ENCODE measurements at places on chromosomes 7 and 10.
A peak's percentile ranks its signal among the peaks of the same experiment; 100 is the strongest.

- DNase-seq, result no peak
Measured at GRCh38 chr10:21002091-21002878, 105.2 kb upstream of the NEBL start.

GRCh38 chr10:98267069-98267893 is 713 bp downstream of the LOXL4 start:
- peak; percentile 6 for DNase-seq

DNA sequence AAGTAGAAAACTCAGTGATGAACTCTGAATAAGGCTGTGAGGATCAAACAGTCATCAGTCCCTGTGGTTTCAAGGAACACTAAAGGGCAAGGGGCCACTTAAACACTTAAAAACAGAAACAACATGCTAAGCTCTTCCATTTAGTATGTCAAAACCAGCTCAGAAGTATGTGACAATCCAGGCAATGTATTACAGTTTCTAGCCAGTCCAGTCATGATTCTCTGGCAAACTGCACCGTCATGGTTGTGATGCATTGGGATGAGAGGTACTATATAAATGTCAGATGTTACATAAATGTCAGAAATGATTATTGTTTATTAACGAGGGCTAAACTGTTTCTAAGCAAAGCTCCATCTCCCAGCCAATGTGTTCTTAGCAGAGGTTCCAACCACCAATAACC is 4.7 kb upstream of the CREB5 start:
- no peak for DNase-seq

- no peak for DNase-seq
Measured at GRCh38 chr7:12746211-12746610, 58.8 kb downstream of the ARL4A start.

GRCh38 chr10:119268871-119269506 is 61.6 kb downstream of the GRK5 start:
- peak; percentile 75 for DNase-seq

GRCh38 chr10:96436035-96436434 is 77.2 kb upstream of the OPALIN start:
- no peak for DNase-seq

GRCh38 chr7:29864656-29865055 is 58.3 kb downstream of the WIPF3 start:
- no peak for DNase-seq

- DNase-seq, result no peak
Measured at GRCh38 chr7:114644455-114644854, 229.8 kb downstream of the FOXP2 start.

DNA sequence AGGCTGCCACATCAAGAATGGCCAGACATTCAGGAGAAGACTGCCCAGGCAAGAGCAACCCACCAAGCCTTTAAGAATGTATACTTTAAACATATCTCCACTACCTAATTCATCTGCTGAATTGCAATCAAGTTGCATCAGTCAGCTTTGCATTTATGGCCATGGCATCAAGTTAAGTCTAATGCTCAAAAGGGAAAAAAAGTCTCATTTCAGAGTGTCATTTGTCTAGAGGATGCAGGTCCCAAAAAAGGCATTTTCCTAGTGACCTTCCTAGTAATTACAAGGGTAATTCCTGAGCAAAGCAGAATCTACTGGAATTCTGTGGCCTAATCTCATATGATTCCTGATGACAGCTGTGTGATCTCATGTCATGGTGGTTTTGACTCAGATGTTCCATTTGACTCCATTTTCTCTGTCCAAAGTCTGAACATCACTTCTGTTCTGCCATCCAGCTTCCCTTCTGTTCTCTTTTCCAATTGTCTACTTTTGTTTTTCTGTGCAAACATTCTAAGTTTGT is 7.3 kb upstream of the CABCOCO1 start:
- DNase-seq, result no peak

- no peak for DNase-seq
Measured at GRCh38 chr7:79936281-79936983, 198.2 kb upstream of the GNAI1 start.

DNA sequence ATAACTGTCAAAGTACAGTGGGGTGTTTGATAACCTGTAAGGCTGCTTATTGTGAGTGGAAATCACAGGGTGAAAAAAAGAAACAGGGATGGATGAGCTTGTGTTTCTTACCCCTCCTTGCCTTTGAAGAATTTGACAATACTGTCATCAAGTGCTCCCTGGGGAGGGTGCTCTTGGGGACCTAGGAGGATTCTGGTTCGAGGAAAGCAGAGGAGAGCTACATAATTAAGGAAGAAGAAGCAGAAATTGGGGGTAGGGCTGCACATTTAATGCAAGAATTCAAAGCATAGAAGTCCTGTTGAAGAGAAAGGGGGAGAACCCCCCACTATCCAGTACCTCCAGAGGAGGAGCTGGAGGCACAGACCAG is 208.1 kb upstream of the PHYHIPL start:
- no peak for DNase-seq

DNA sequence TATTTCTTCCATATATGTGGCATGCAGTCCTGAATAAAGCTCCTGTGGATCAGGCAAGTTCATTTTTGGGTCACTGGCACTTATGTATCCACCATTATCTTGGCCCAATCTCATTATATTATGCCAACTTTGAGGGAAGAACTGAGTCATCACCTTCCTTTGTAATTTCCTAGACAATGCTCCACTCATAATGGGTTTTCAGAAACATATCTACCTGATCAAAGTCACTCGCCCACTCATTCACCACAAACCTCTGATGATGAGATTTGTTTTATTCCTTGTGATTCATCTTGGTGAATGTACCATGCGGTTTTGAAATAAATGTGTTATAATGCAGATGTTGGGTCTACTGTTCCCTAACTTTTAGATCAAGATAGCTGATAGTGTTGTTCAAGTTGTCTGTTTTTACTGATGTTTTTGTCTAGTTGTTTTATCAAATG is 525.8 kb downstream of the KIF20B start:
- peak; percentile 54 for DNase-seq

DNA sequence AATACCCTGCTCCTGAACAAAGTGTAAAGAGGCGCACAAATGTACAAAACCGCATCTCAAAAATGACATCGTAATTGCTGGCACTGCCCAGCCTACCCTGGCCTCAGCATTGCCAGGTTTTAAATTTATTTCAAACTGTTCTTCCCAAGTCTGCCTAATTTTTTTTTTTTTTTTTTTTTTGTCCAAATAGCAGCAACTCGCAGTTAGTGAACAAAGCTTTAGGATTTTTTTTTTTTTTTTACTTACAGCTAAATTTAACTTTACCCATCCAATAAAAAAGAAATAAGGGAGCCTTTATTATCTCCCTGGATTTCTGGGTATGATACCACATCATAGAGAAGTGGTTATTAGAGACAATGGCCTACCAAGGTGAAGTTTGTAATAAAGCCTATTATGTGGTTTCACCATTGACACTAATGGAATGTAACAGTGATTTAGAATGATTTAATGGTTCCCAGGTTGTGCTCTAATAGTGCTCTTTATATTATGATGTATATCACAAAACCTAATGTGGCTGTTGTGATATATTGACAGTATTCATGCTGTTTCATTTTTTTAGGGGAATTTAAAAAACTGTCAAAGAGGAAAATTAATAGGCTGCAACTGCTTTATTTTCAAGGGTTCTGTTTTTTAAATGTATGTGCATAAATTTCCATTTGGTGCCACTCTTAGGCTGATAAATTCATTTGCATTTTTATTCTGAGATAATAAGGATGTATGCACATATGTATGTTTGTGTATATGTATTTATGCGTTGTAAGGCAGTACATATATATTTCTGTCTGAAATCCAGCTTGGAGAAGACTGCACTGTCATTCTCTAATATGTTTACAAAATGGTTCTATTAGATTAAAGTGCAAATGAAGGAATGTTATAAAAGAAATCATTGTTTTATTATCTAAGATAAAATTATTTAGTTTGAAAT is 309.0 kb downstream of the TFEC start:
- DNase-seq, result no peak

- no peak for DNase-seq
Measured at GRCh38 chr10:58322072-58322834, 12.6 kb upstream of the UBE2D1 start.

- no peak for DNase-seq
Measured at GRCh38 chr7:135974667-135975066, 2.5 kb downstream of the MTPN start.

DNA sequence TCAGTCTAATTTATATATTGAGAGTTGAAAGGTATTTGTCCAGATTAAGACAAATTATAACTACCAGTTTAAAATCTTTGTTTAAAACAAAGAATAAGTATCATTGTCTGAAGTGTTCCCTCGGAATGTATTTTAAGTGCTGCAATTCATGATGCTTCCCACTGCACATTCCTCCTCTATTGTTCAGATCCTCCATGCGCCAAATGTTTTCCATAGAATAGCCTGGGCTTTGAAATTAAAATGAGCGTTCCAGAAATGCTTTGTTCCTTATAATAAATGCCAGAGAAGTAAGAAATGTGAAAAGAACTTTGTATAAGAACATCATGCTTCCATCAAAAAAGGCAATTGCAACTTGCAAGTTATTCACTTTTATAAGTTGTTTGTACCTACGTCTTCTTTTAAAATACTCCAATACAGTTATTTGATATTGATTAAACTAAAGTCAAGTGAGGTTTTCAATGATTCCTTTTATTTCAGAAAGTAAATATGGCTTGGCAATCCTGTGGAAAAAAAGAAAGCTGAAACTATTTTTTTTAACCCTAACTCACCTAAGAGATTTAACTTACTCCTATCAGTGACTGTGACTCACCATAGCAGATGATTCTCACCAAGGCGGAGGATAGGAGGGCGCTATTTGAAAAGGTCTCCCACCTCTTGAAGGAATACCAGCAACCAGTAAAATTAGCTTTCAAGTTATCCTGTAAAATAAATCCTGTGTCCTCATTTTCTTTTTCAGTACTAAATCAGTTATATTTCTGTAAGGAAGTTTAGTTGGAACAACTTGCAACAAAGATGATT is 85.8 kb downstream of the CTNNA3 start:
- no peak for DNase-seq

- no peak for DNase-seq
Measured at GRCh38 chr7:151023232-151023631, 1.1 kb downstream of the ATG9B start.

- no peak for DNase-seq
Measured at GRCh38 chr7:138645284-138645683, 55.9 kb downstream of the SVOPL start.

DNA sequence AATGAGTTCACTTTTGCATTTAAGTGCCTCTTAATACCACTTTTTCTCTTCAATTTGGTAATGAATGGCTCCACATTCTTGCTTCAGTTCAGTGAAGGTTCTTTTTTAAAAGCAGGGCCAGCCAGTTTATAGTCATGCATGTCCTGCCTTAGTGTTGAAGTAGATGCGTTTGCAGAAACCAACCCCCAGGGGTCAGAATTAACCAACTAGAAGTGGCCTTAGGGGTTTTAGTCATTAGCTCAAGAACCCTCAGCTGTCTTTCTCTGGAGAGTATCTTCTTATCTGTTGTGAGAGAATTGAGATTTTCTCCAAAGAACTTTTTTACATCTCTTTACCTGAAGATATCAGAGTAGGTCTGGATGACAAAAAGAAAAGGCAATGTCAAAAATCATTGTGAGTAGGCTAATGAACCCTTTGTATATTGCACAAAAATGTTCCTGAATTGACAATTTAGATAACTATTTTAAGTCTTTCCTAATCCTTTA is 82.2 kb downstream of the PIK3CG start:
- DNase-seq, result peak; percentile 5

- DNase-seq, result no peak
Measured at GRCh38 chr7:33155811-33156210, 26.4 kb downstream of the BBS9 start.

GRCh38 chr10:102416695-102417094 is 1.9 kb downstream of the PSD start:
- DNase-seq, result no peak

DNA sequence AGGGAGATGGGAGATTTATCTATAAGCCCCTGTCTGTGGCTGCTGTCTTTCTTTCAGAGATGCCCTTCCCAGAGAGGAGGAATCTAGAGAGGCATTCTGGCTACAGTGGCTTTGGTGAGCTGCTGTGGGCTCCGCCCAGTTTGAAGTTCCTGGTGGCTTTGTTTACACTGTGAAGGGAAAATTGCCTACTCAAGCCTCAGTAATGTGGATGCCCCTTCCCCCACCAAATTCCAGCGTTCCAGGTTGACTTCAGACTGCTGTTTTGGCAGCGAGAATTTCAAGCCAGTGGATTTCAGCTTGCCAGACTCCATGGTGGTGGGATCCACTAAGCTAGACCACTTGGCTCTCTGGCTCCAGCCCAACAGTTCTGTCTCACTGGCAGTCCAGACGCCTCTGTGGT is 951.6 kb downstream of the CCSER2 start:
- no peak for DNase-seq

DNA sequence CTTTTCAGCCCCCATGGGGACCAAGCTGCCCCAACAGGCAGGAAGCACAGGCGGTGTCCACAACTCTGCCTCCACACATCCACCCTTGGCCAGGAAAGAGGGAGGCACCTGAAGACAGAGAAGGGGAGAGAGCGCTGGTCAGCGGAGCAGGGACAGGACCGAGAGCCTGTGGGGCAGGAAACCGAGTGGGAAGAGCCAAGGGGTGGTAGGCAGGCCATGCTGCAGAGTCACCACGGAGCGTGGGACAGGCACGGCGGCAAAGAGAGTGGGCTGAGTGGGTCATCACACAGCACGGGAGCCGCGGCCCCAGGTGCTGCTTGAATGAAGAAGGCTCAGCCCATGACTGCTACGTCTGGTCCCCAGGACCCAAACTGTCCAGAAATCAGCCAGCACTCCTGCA is 109.8 kb downstream of the PTPRN2 start:
- no peak for DNase-seq

DNA sequence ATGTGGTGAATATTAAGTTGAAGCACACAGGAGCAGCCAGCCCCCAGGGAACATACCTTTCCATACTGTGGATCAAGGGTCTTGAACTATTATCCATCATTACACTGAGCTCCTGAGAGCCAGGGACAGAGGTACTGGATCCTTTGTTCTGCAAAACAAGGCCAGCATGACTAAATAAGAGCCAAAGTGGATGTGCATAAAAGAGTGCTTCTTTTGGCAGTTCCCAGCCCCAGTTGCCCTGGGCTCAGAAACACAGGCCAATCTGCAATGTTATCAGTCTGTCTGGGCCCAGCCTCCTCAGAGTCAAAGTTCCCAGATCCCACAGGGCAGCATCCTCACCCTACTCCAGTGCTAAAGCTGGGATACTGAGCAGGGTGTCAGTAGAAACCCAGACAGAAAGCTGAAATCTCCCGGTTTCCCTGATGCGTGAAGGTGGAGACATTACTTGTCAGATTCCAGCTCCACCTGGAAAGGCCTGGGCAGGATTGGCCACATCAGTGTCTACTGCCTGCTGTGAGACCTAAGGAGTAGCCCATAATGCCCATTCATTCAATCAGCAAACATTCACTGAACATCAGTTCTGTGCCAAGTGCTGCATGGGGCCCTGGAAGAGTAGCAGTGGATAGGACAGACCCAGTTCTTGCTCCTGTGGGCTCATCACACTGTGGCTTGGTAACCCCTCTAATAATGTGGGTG is 342.7 kb downstream of the CXCL12 start:
- DNase-seq, result no peak

- DNase-seq, result peak; percentile 39
Measured at GRCh38 chr10:27745732-27746396, at the start of gene MKX. Gene MKX, minus strand, starts transcription at chr10:27745819. Its CDS starts 2,404 bp downstream, at chr10:27743415.

Measured in stimulated activated naive CD8-positive, alpha-beta T cell treated with anti-CD3 and anti-CD28 coated beads, Interleukin-15, amount 100 ng/mL, for 72 hours (primary cell).